ENCODE measurements at places on chromosomes 16 and 17.

DNA sequence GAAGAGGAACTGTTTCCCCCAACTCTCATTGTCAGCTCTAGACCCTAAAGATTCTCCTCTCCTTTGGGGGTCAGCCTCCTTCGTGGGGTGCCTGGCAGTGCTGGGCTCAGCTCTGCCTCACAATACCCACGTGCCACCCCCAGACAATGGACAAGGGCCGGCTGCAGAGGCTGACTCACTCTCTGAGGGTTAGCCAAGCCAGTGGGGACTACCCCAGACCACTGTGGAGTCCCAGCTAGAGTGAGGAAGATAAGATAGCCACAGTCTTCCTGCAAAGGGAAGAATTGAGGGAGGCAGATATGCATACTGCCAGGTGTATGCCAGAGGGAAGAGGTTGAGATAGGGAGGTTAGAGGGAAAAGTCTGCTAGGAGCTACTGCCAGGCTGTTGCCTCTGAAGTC is 13.5 kb upstream of the MTMR4 start:
- DNase-seq: no peak

- DNase-seq: no peak
Measured at GRCh38 chr17:80863626-80864025, 128.0 kb upstream of the CHMP6 start.

GRCh38 chr17:57403236-57403635 is 146.9 kb downstream of the MSI2 start:
- DNase-seq: no peak

DNA sequence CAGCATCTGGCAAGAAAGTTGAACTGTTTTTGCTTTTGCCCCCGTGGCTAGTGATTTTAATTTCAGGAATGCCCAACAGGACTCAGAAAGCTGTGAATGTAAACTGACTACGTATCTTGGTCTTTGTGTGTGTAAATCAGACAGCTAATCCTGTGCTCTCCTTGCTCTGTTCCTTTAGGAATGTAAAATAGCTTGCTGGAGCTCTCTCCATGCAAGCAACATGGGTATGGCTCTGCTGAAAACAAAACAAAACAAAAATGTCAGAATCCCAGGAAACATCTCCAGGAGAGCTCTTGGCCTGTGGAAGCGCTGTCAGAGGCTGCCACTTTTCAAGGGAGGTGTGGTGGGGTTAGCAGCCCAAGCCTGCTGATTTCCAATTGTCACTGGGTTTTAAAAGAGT is 161.8 kb upstream of the NOG start:
- DNase-seq: no peak

- no peak for DNase-seq
Measured at GRCh38 chr16:5982979-5983378, 885.4 kb upstream of the EEF2KMT start.

DNA sequence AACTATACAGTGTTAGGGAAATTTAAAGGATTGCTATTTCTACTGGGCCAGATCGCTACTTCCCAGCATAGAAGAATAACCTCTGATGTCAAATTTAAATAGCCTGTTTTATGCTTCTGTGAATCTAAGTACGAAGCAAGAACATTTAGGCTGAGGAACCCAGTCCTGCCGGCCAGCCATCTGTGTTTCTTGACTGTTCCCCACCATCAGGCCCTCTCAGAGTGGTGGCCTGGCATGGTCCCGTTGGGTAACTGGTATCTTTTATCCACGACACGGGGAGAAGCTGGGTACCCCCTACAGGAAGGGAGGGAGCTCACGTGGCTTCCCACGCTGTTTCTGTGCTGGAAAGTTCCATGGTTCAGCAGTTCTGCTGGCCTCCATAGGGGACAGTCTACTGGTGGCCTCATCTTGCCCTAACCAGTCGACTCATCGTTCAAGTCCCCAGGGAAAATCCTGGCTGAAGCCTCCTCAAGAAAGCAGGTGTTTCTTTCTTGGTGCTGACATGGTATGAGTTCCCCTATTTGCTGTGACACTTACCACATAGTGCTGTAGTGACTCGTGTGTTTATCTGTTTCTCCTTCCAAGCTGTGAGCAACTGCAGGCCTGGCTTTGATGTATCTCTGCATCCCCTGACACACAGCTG is 201.7 kb upstream of the NLRP1 start:
- DNase-seq: no peak

DNA sequence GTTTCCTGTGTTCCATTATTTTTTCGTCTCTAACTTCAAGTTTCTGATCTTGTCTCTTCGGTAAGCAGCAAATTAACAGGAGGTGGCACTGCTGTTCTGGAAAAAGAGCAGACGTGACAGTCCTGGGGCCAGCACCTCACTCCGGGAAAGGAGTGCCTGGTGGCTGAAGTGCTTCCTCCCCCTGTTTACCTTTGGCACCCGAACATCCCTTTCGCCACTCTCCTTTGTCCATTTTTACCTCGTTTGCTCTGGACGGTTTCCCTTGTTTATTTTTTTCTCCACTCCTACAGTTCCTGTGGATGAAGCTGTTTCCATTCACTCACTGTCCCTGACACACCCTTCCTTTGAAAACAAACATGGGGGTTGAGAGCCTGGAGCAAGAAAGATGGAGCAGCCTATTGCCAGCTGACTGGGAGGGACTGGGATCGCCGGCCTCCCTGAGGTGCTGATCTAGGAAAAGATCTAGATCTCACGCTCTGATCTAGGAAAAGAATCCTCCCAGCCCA is 12.6 kb downstream of the SAP30BP start:
- DNase-seq: no peak
